Endothelial cell of umbilical vein (primary cell): ENCODE measurements at places on chromosomes 1 and 21. TPM values are rescaled to one million over a fixed set of nuclear protein-coding genes. Genes with fewer than 3 reads are reported as not detected.

GRCh38 chr1:5770981-5771765, 221.1 kb downstream of the NPHP4 start:
- no peak for DNase-seq

DNA sequence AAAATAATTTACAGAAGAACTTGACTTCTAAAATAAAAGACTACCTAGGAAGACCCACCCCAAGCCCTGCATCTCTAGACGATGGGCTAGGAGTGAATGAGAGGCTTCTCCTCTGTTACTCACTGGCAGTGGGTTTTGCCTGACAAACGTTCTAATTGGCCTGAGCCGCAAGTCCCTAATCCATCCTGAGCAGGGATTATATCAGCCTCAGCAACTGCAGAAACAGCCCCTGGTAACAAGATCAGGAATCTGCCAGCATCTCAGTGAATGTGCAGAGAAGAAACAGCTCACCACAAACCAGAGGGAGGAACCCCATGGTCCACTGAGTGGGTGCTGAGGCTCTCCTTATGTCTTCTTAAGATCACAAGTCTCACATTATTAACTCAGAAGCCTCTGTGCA, 240.6 kb downstream of the BRINP2 start:
- DNase-seq, result no peak

- DNase-seq, result peak; percentile 86
Observed at GRCh38 chr21:41953831-41954653, at the start of gene C2CD2. Gene C2CD2, minus strand, starts transcription at chr21:41954018. Its CDS starts 370 bp downstream, at chr21:41953648.

DNA sequence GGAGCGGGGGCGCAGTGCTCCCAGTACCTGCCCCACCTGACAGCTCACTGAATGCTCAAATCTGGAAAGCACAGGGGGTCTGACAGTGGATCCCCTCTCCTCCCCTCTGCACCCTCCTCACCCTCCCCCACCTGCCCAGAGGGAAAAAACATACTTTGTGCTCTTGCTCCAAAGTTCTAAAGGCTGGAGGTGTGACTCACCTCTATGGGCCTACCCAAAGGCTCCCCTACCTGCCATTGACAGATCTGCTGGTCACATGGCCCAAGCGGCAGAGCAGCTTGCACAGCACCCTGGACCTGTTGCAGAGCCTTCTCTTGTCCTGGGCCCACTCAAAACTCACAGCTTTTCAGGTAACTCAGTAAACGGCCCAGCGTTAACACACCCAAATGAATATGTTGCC, 55.7 kb downstream of the ADSS2 start:
- no peak for DNase-seq

GRCh38 chr1:53946252-53947171, at the start of gene LRRC42:
Gene LRRC42, plus strand, starts transcription at chr1:53946350. Its CDS starts 5,650 bp downstream, at chr1:53952000.
- no peak for DNase-seq

- no peak for DNase-seq
Observed at GRCh38 chr1:46568461-46568891, 17.0 kb upstream of the KNCN start.

- DNase-seq, result no peak
Observed at GRCh38 chr1:13622446-13622845, 38.8 kb downstream of the PDPN start.

- no peak for DNase-seq
Observed at GRCh38 chr21:40014394-40014793, 147.2 kb downstream of the PCP4 start.

- DNase-seq, result no peak
Observed at GRCh38 chr1:89596698-89597097, 36.2 kb upstream of the LRRC8C start.

- no peak for DNase-seq
Observed at GRCh38 chr1:59816318-59816878, 1.6 kb downstream of the HOOK1 start.

- DNase-seq, result no peak
Observed at GRCh38 chr1:112546076-112546475, 37.3 kb downstream of the WNT2B start.

DNA sequence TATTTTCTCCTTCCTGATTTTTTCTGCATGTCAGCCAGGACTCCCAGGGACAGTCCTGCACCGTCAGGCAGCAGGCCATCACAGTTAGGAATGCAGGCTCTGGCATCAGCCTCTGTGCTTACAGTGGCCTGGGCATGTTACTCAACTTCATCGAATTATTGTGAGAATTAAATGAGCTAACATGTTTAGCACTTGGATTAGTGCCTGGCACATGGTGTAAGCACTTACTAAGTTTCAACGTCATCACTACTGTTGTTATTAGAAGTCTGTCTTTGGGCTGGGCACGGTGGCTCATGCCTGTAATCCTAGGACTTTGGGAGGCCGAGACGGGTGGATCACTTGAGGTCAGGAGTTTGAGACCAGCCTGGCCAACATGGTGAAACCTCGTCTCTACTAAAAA, 45.1 kb downstream of the SCCPDH start:
- no peak for DNase-seq

- no peak for DNase-seq
Observed at GRCh38 chr1:22967833-22968232, 4.8 kb downstream of the LACTBL1 start.

GRCh38 chr1:202235856-202236837, 42.5 kb downstream of the LGR6 start:
- DNase-seq, result peak; percentile 56

GRCh38 chr21:41478319-41479177, 29.4 kb downstream of the TMPRSS2 start:
- no peak for DNase-seq

DNA sequence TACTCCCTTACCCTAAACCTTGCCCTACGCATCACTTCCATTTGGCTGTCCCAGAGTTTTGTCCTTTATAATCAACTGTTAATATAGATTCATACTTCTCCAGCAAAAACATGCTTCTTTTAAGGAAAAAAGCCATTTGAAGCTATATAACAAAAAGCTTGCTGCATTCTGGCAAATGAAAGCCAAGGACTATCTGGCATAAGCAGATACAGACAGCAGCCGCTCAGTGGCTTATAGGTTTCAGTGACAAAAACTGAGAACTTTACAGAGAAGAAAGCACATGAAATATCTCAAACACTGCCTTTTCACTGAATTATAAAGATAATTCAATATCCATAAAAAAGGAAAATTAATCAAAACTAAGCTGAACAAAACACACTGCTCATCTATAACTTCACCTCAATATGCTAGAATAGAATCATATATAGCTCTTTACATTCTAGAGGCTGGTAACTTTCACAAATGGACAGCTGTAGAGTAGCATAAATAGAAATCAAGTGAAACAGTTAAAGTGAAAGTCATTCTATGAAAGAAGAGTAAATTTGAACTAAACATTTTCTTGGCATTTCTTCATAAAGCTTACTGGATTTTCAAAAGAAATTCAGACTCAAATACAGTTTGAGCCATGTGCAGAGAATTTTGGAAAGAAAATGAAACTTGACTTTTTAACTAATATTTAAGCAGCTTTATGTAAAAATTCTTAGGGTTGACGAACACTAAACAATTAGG, 19.6 kb downstream of the CDC42BPA start:
- peak; percentile 50 for DNase-seq

GRCh38 chr1:95278173-95279006, 44.4 kb downstream of the RWDD3 start:
- DNase-seq, result no peak

- DNase-seq, result peak; percentile 73
Observed at GRCh38 chr1:15409388-15410222, at the start of gene EFHD2. Gene EFHD2, plus strand, starts transcription at chr1:15409888. Its CDS starts 84 bp downstream, at chr1:15409972.

- no peak for DNase-seq
Observed at GRCh38 chr1:184866586-184866985, 107.7 kb downstream of the NIBAN1 start.

GRCh38 chr1:95671098-95671497, 437.1 kb downstream of the RWDD3 start:
- no peak for DNase-seq

GRCh38 chr1:210239349-210240111, 6.9 kb downstream of the SERTAD4 start:
- DNase-seq, result peak; percentile 92

DNA sequence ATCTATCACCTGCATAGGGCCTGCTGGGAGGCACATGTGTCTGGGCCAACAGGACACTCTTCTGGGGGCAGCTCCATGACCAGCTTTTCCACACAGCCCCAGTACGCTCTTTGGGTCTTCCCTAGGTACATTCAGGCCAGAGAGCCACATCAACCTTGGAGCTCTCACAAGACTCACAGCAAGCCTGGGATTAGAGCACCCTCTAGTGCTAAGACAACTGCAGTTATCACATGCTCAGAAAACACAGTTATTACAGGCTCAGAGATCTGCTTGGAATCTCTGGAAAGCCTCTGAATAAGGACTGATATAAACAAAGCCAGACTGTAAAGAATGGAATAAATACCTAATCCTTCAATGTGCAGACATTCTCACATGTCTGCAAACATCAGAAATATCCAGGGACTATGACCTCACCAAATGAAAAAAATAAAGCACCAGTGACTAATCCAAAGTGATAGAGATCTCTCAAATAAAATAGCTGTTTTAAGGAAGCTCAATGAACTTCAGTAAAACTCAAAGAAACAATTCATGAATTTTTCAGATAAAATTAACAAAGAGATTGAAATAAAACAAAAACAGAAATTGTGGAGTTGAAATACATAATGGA, 563.9 kb upstream of the NR5A2 start:
- DNase-seq, result peak; percentile 71

DNA sequence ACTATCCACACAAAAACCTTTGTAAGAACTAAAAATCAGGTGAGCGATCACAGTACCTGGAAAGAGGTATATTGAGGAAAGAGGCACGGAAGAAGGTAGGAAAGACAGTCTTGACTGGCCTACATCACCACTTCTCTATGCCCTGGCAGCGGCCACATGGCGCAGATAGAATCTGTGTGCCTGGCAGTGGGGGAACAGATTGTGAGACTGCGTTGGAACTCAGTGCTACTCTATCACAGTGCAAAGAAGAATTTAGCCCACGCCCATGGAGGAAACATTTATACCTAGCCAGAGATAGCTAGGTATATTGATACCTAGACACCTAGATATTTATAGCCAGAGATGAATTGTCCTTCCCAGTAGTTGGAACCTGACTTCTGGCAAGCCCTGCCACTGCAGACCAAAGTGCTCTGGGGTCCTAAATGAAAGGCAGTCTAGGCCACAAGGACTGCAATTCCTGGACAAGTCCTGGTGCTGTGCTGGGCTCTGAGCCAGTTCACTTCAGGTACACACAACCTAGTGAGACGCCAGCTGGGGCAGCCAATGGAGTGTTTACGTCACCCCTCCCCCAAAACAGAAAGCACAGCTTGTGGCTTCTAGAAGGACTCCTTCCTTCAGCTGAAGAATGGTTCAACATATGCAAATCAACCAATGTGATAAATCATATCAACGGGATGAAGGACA, 51.9 kb downstream of the DHX9 start:
- no peak for DNase-seq

GRCh38 chr1:159144571-159144970, 26.8 kb upstream of the CADM3 start:
- DNase-seq, result no peak

DNA sequence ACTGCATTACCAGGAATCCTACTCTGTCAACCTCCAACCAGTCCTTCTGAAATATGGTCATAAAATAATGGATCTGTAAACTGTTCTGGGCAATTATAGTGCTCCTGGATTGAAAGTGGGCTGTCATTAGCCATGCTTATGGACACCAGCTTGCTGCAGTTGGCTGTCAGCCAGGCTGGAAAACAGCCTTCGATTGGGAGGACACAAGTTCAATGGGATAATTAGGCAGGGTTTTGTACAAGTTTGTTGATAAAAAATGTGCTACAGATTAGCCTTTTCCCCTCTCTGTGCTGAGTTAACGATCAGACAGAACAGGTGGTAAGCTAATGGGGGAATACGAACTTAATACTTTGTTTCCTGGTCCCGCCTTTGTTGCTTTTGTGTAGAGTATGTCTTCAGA, 413.9 kb downstream of the DUSP10 start:
- DNase-seq, result no peak

DNA sequence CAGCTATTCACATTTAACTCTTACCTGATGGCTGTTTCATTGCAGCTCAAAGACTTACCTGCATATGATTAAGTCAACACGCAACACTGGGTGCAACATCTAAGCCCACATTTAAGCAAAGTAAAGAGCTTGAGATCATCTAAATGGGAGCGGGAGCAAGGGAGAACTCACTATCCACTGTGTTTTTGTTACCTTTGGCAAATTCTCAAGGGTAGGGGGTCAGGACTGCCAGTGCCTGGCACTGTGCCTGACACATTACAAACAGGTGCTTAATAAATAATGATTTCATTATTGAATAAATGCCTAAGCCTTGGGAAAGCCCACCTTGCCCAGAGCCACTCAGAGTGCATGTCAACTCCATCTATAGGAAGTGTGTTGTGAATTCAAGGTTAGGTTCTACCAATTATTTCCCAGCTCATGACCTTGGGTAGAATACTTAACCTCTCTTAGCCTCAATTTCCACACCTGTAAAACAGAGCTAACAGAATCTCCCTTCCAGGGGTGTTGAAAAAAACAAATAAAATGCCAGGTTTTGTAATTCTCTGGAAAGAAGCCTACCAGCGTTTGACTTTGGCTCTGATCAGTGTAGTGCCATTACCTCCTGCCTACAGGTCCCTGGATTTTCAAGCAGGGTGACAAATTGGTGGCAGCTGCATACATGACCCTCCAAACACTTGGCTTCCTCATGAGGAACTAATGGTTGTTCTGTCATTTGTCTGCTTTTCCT, 109.7 kb downstream of the TGFBR3 start:
- DNase-seq, result no peak

GRCh38 chr1:175968486-175969172, 225.2 kb upstream of the TNR start:
- DNase-seq, result no peak

DNA sequence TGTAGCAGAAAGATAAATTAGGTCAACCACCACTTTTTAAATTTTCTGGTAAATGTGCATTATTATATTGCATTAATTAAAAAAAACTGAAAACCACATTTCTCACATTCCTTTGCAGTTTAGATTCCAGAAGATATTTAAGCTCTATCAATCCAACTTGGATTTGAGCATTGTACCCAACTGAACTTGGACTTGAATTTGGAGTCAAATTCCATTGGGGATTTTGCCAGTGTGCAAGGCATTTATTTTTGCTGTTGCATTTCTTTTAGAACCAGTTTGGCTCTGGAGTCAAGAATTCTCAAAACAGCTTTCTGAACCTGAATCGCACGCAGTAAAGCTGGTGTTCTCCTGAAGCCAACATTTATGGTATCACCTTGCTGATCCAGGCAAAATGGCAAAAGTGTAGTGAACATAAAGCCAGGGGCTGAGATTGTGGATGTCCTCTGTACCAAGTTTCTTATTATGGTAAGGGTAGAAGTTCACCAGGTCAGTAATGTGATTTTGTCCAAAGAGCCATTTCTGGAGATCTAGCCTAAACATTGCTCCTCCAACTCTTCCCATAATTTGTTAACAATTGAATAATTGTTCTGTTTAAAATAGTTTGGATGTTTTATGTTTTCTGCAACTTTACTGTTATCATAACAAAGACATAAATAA, 890.9 kb downstream of the LRRIQ3 start:
- no peak for DNase-seq

Gene NBPF12
- total RNA-seq, result 9.1 and 10.7 TPM in 2 replicates

Gene BCL2L15
- total RNA-seq, result 0.29 and 1.3 TPM in 2 replicates

Gene SH3BGR
- total RNA-seq, result 0.42 and 1.1 TPM in 2 replicates

Gene GPATCH3
- total RNA-seq, result 14.8 and 17.7 TPM in 2 replicates

Gene C1orf87
- not detected in 2 replicates for total RNA-seq

Gene ETV3L
- total RNA-seq, result not detected in 2 replicates

Gene TNFRSF4
- 0.62 and 1.5 TPM in 2 replicates for total RNA-seq

Gene LCE3E
- not detected in 2 replicates for total RNA-seq

Gene FBLIM1
- 363 and 394 TPM in 2 replicates for total RNA-seq

Gene LIN28A
- total RNA-seq, result not detected in 2 replicates

Gene TMCC2
- total RNA-seq, result 2.0 and 2.1 TPM in 2 replicates

Gene OR2AJ1
- not detected in 2 replicates for total RNA-seq

Gene SPOCD1
- 0.27 and 24.9 TPM in 2 replicates for total RNA-seq

Gene LRRC3
- total RNA-seq, result 4.2 and 4.8 TPM in 2 replicates

Gene OXCT2
- 0.48 and 0.60 TPM in 2 replicates for total RNA-seq

Gene TIE1
- total RNA-seq, result 562 and 620 TPM in 2 replicates

Gene LCE1E
- not detected in 2 replicates for total RNA-seq
